Stimulated activated CD4-positive, alpha-beta T cell treated with anti-CD3 and anti-CD28 coated beads, Interleukin-12 subunit alpha, Interleukin-12 subunit beta, amount 100 ng/mL, for 48 hours (primary cell): ENCODE measurements at places on chromosomes 6 and 20.

GRCh38 chr20:47468290-47469050 is 33.2 kb upstream of the NCOA3 start:
- no peak for DNase-seq

- no peak for DNase-seq
Measured at GRCh38 chr6:154257067-154257466, 99.5 kb downstream of the IPCEF1 start.

GRCh38 chr20:61737812-61738443 is 327.8 kb downstream of the TAF4 start:
- no peak for DNase-seq

DNA sequence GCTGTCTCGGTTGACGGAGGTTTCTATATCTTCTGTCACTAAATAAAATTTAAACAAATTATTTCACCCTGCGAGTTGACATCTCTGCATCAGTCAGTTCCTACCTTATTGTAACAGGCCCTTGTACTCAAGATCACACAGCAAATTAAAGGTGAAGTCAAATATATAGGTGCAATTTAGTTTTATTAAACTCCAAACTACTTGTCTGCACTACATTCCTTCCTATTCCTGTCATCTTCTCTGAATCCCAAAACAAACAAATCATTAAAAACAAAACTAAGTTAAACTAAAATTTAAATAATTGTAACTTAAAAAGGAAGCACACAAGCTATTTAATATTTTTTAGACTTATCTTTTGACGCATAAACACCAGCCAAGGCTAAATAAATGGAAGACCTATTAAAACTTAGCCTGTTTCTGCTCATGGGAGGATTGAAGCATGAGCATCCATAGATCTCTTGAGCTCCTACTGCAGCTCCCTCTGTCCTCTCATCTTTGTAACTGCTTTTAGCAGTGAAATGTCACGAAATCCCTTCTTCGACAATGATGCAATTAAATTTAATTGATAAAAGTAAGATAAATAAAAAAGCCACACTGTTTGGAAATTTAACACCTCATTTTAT is 1152.3 kb upstream of the GJE1 start:
- DNase-seq, result no peak

GRCh38 chr6:157761926-157762325 is 61.1 kb upstream of the SNX9 start:
- no peak for DNase-seq
